ENCODE measurements at places on chromosomes 16 and 17.
A peak's percentile ranks its signal among the peaks of the same experiment; 100 is the strongest.

DNA sequence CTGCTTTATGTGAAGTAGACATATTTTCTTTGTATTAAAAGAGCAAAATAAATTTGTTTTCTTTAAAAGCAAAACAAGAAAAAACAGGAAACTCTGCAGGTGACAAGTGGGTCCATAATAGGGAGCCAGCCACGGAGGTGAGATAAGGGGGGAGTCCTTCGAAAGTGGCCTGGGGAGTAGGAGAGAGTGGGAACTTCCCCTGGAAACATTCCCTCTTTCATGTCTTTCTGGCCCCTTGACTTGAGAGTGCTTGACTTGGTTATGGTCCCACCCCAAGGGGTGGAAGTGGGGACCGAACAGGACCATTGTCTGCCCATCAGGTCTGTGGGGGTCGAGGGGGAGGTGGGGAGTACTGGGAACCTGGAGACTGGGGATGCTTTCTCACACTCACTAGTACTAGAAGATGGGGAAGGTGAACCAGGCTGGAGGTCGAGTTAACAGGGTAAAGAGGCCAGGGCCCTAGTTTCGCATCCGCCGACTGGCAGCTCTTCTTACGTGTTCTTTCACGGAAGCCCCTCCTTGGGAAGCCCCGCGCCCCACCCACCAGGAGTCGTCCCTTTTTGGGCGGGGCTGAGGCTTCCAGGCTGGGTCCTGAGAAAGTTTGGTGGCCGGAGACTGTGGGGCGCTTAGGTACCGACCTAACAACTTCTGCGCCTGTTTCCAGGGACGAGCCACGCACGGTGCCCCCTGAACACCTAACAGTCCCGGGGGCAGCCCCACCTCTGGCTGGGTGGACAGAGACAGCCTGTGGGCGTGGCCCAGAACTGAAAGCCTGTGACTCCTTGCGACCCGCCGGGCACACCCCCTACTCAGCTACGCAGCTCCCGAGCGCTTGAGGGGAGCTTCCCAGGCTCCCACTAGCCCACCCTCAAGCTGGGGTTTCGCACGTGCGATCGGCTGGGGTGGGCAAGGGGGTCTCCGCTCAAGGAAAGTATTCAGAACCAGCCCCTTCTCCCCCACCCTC, 790 bp downstream of the TRADD start:
- peak; percentile 67 for DNase-seq

DNA sequence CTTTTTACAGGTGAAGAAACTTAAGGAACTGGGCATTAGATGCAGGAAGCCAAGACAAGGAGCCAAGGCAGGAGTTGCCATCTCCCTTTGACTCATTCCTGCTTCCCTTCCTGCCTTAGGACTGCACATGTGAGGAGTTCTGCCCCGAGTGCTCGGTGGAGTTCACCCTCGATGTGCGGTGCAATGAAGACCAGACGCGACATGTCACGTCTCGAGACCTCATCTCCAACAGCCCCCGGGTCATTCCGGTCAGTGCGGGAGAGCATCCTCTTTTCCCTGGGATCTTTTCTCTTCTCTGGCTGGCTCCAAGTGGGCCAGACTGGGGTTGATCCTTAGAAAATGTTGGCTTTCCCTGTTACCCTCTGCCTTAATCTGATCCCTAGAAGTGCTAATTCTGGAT, 6.6 kb downstream of the POLR2C start:
- no peak for DNase-seq

DNA sequence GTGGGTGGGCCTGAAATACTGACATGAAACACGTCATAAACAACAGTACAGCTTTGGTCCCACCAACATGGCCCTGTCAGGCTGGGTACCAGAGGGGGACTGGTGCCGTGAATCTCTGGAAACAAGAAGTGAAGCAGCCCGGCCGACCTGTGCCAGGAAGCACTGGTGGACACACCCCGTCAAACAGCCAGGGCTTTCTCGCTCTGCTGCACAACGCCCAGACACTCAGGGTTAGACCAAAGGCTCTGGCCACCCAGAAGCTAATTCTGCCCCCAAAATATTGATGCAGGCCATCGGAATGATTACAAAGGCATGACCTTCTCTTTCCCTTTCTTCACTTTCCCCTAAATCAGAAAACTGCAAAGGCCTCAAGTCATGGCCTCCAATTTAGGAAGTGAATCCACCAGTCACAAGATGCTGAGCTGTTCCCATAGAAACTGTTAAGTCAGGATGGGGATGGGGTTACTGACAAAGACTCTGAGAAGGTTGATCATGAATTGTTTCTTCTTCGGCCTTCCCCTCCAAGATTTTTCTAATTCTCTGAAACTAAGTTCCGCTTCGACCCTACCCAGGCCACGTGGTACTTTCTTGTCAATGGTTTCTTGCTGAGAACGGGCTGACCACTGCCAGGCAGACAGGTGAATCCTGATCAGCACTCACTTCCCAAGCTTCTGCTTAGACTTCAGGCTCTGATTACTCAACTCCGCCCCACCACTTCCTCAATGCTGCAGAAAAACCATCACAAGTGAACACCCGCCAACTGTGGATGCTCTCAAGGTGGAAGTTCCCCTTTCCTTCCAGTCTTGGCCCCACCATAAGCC, 6.7 kb downstream of the PITPNA start:
- no peak for DNase-seq

DNA sequence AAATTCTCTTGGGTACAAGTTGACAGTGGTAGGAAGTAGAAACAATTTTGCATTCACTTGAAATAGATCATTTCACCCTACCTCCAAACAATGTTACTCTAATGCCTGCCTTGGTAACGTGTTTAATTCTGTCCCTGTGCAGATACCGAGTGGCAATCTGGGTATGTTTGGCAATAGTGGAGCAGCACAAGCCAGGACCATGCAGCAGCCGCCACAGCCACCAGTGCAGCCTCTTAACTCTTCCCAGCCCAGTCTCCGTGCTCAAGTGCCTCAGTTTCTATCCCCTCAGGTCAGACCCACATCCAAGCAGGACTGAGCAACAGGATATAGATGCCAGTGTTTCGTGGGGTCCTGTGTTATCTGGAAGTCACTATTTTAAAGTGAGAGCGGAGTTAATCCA, 49.3 kb downstream of the TMC6 start:
- no peak for DNase-seq

GRCh38 chr16:59192551-59193199, 458.6 kb upstream of the GOT2 start:
- DNase-seq = peak; percentile 2

- DNase-seq = peak; percentile 46
These were observed 73.1 kb downstream of the CCDC182 start for GRCh38 chr17:57671667-57672632.

DNA sequence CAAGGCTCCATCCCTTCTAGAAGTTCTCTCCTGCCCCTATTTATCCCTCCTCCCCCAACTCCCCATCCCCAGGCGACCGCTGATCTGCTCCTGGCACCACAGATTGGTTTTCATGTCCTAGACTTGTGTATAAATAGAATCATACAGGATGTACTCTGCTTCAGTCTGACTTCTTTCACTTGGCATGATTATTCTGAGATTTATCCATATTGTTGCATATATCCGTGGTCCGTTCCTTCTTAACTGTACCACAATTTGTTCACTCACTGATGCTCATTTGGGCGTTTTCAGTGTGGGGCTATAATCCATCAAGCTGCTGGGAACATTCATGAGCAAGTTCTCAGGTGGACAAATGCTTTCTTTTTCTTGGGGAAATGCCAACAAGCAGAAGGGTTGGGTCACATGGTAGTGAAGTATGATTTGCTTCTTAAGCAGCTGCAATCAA, 23.9 kb downstream of the PITPNM3 start:
- DNase-seq = no peak

GRCh38 chr16:64225696-64226095, 896.2 kb downstream of the CDH11 start:
- no peak for DNase-seq

- DNase-seq = no peak
These were observed 606.0 kb upstream of the RBFOX1 start for GRCh38 chr16:6726621-6727020.

- no peak for DNase-seq
These were observed 88.6 kb upstream of the NLRP1 start for GRCh38 chr17:5672815-5673430.

DNA sequence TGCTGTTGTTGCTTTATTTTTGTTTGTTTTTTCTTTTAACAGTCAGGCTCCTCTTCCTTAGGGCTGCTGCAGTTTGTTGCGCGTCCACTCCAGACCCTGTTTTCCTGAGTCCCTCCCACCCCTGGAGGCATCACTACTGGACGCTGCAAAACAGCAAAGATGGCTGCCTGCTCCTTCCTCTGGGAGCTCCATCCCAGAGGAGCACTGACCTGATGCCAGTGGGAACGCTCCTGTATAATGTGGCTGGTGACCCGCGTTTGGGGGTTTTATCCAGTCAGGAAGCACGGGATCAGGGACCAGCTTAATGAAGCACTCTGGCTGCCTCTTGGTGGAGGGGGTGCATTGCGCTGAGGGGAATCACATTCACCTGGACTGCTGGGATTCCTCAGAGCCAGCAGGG, 1005.6 kb downstream of the CDH8 start:
- no peak for DNase-seq

GRCh38 chr16:54744998-54745397, 185.7 kb upstream of the IRX5 start:
- DNase-seq = no peak

GRCh38 chr17:56581635-56582627, 11.6 kb upstream of the NOG start:
- no peak for DNase-seq

DNA sequence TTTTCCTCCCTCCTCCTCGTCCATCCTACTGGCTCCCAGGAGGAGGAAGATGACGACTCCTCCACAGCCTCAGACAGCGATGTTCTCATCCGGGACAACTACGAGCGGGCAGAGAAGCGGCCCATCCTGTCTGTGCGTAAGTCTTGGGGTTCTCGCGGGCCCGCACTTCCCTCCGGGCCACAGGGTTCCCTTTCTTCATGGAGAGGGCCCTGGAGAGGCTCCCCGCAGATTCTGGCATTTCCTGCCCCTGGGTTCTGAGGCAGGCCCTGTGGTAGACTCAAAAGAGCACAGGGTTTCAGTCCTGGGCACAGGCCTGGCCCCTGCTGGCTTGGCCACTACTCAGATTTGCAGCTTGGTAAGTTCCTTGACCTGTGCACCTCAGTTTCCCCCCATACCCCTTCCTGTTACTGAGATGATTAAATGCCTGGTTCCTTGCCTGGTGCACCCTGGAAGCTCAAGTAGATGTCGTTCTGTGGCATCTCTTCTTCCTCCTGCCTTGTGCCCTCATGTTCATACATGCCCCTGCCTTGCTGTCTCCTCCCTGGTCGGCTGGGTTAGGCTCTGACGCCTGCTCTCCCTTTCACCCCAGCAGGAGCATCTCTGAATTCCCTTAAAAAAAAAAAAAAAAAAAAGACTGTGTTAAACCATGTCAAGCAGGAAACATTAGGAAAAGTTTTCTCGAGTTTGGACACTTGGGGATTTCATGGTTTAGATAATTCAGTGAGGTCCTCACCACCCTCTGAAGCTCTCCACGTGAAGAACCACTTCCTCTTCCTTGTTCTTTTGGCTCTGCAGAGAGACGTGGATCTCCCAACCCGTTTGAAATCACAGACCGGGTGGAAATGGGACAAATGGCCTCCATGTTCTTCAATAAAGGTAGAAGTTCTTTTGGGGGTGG, 14.3 kb upstream of the NAT9 start:
- no peak for DNase-seq

DNA sequence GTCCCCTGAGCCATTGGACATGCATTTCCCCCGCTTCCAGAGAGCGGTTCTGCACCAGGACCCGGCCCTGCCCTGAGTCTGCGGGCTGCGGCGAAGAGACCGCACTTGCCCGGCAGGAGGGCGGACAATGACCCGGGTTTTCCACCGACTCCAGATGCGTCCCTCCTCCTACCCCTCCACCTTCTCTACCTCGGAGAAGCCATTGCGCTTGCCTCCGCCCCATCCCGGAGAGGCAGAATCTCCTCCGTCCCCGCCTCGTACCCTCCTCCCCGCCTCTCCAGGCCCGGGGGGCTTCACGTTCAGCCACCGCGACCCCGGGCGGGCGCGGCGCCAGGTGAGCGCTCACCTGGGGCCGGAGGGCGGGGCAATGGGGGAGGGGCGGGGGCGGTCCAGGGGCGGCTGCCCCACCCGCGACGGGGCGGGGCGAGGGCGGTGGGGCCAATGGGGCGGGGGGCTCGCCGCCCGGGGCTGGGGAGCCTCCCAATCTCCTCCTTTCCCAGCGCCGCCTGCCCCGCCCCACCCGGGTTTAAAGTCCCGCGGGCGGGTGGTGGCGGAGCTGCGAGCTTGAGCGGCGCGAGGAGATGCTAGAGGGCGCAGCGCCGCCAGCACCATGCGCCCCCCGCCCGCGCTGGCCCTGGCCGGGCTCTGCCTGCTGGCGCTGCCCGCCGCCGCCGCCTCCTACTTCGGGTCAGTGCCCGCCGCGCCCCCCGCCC, at the start of gene WNT9B:
Gene WNT9B, plus strand, starts transcription at position 555 of the 713 bp plus-strand sequence. Its CDS starts 56 bp downstream, at position 611.
- no peak for DNase-seq

DNA sequence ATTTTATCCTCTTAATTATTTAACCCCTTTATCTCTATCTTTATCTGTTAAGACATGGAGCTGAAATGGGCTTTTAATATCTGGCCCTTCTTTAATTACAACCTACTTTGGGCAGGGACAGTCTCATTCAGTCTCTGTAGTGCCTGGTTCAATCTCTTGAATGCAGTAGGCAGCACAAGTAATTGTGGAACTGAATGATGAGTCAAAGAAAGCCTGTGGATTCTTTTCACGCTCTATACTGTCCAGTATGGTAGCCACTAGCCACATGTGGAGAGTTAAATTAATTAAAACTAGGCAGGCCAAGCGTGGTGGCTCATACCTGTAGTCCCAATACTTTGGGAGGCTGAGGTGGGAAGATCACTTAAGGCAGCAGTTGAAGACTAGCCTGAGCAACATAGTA, 9.3 kb downstream of the BPTF start:
- no peak for DNase-seq

DNA sequence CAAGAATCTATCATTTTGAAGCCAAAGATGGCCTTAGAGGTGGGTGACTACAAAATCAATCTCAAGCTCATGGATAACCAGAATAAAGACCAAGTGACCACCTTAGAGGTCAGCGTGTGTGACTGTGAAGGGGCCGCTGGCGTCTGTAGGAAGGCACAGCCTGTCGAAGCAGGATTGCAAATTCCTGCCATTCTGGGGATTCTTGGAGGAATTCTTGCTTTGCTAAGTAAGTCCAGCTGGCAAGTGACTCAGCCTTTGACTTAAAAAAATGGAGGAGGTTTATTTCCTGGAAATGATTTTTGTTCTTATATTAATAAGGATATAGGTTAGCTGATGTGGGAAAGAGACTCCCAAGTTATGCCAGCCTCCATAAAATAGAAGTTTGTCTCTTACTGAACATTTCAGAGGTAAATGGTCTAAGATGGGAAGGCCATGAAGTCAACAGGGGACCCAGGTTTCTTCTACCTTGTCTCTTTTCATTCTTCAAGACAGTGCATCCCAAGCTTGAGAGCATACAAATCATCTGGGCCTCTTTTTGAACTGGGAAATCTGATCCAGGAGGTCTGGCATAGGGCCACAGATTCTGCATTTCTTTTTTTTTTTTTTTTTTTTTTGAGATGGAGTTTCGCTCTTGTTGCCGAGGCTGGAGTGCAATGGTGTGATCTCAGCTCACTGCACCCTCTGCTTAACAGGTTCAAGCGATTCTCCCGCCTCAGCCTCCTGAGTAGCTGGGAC, 19.8 kb upstream of the TANGO6 start:
- no peak for DNase-seq
